ENCODE measurements at places on chromosomes 2 and 18.
A peak's percentile ranks its signal among the peaks of the same experiment; 100 is the strongest.

DNA sequence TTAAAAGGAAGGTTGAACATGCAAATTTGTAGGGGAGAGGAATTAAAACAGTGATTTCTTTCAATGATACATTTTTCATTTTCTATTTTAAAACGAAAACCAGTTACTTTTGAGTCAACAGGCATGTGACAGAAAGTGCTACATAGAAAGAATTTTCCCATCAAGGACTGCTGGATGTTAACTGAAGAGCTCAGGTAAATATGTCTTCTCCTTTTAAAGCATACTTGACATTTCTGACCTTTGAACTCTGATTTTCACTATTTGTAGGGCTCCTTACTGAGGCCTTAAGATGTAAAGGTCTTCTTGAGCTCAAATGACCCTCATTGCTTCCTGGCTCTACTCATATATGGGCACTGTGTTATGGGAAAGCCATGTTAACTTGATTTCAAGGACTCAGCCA is 32.4 kb downstream of the FIGN start:
- no peak for DNase-seq

- DNase-seq, result no peak
These were observed 17.8 kb downstream of the RASGRP3 start for GRCh38 chr2:33494155-33494779.

DNA sequence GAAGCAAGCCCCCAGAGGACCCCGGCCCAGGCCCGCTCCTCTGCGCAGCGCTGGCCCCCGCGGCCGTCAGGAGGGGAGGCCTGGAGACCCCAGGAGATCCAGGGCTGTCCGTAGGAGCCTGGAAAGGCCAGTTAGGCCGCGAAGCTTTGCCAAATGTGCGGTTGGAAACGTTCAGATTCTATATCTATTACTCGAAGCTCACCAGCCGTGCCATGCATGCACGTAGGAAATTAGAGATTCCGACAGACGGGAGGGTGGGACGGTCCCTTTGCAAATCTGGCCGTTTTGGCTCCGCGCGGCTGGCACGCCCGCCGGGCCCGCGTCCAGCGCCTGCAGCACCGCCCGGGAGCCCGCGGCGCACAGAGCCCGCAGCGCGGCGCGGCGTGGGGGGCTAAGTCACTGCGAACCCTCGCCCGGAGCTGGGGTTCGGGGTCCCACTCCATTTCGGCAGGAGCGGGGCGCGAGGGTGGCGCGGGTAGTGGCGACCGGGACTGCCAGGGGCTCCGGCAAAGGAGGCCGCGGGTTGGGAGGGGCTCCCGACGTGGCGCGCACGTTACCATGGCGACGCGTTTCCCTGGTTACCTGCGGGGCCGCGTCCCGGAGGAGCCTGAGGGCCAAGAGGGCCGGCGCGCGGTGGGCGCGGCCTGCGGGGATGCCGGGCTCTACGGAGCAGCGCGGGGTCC is 488.6 kb upstream of the SMIM21 start:
- peak; percentile 83 for DNase-seq

DNA sequence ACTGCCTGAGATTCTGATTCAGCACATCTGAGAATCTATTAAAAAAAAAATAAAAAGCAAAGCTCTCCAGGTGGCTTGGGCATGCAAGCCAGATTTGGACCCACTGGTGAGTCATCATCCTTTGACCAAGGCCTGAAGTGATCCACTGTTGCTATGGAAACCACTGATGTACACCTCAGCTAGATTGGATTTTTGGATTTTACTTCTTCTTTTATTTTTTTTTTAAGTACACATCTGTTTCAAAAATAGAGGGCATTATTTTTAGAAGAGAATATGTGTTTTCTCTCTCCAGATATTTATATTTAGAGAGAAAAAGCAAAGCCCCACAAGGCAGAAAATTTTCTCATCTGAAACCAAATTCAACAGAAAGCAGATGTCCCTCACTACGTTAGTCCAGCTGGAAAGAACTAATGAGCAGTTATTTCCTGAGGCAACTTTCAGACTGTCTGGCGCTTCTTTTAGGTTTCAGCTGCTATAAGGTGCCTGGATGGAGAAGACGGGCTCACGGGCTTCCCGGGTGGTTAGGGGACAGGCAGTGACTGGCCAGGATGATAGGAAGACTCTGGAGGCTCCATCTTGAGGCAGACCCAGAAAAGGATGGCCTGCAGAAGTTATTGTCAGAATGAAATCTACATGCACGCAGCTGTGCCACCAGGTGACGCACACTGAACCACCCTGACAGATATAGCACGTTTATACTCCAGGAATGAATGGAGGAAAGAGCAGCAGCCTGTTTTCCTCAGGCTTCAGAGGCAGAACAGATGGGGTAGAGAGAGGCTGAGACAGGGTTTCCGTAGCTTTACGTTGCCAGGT is 50.5 kb downstream of the MRPL35 start:
- peak; percentile 39 for DNase-seq

All from NCI-H345 (cell line).